ENCODE measurements at places on chromosomes 3 and 15.

DNA sequence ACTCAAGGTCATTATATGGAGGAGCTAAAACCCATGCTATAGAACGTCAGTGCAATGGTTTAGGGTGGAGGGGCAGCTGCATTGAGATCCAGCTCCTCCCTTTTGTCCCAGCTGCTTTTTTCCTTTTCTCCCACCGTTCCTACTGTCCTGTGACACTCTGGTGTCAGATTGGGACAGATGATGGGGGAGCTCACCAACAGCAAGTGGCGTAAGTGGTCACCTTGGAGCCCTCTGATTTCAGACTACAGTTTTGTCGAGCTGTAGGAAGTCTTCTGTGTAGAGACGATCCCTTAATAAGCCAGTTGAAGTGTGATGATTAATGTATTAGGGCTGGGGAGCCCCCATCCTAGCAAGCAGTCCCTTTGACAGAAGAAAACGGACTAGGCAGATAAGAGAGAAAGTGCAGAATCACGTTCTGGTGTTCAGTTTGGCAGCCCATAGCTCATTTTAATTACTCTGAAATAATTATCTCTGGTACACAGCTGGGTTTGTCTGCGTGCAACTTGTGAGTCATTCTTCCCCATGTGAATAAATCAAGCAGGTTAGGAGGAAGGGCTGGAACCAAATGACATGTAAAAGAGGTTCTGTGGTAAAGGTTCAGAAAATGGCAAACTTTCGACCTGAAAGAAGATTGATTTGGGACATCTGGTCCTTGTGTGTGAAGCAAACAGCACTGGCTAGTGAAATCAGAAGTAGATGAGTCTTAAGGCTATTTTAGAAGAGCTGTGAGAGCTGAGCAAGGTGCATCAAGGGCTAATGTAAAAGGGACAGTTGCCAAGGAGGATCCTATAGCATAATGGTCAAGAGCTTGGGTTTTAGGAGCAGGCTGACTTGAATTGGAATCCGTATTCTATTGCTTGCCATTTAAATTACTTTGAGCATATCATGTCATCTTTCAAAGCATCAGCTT, 241.4 kb downstream of the EDEM1 start:
- DNase-seq = no peak

DNA sequence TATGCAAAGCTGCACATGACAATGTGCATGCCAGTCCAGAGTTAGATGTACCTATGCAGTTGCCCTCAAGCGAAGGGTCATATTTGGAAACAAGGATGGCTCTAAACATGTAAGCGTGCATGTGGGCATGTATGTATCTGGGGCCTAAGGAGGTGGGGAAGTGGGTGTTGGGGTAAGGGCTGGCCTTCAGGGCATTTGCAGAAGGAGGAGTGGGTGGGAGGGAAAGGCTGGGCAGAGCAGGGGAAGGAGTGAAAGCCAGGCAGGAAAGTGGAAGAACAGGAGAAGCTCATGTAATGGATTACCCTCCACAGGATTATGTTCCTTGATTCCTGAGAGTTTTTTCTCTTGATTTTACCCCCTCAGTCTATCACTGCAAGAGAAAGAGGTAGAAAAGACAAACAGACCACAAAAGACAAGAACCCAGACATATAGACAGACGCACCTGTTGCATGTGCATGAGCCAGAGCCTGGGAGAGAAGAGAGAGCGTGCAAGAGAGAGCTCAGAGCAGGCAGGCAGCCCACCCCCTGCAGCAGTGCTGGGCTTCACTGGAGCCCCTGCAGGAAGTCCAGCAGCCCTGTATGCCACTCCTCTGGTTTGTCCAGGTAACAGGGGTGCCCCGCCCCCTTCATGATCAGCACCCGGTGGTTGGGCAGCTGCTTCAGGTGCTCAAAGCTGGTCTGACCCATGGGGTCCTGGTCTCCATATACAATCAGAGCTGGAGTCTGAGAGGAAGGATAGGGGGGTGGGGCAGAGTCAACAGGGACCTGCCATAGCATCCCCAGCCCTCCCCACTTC, 1.8 kb upstream of the PCBP4 start:
- no peak for DNase-seq

- no peak for DNase-seq
Observed at GRCh38 chr3:171429635-171430034, 30.6 kb downstream of the TNIK start.

DNA sequence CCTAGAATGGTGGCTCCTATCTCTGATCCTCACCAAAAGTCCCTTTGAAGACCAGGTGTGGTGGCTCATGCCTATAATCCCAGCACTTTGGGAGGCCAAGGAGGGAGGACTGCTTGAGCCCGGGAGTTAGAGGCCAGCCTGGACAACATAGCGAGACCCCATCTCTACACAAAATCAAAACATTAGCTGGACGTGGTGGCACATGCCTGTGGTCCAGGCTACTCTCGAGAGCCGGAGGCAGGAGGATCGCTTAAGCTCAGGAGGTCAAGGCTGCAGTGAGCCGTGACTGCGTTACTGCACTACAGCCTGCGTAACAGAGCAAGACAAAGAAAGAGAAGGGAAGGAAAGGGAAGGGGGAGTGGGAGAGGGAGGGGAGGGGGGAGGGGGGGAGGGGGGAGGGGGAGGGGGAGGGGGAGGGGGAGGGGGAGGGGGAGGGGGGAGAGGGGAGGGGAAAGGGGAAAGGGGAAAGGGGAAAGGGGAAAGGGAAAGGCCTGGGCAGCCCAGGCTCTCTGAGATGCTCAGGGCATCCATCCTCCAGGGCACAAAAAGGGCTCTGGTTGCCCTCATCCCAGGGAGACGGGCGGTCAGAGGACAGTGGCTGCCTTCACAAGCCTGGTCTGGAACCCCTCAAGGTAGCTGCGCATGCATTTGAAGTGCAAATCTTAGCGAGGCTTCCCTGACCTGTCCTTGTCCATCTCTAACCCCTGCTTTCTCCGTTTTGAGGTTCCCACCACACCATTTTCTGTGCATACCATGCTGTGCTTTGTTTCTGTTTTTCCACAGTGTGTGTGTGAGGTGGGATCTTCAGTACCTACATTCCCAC, 76.1 kb downstream of the LDHAL6B start:
- DNase-seq = no peak

DNA sequence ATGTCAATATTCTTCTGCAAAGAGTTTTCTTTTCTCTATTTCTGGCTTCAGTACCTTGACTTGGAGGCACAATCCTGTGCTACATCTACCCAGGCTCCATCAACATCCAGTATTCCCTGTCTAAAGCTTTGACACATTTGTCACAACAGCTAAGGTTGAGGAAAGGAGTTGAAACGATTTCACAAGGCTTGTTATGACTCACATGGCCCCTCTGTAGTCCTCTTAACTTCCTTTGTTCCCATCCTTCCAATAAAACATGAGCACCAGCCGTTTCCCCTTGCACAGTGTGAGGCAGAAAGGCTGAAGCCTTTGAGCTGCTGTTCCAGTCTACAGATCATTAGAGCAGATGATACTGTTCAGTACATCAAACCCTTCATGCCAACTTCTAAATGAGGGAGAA, 163.0 kb upstream of the TMCO5A start:
- DNase-seq = no peak

- no peak for DNase-seq
Observed at GRCh38 chr15:98455904-98456303, 192.4 kb upstream of the IGF1R start.

- DNase-seq = no peak
Observed at GRCh38 chr15:62887113-62887570, 155.4 kb upstream of the TPM1 start.

- DNase-seq = no peak
Observed at GRCh38 chr15:100757661-100758060, 122.0 kb upstream of the ALDH1A3 start.

DNA sequence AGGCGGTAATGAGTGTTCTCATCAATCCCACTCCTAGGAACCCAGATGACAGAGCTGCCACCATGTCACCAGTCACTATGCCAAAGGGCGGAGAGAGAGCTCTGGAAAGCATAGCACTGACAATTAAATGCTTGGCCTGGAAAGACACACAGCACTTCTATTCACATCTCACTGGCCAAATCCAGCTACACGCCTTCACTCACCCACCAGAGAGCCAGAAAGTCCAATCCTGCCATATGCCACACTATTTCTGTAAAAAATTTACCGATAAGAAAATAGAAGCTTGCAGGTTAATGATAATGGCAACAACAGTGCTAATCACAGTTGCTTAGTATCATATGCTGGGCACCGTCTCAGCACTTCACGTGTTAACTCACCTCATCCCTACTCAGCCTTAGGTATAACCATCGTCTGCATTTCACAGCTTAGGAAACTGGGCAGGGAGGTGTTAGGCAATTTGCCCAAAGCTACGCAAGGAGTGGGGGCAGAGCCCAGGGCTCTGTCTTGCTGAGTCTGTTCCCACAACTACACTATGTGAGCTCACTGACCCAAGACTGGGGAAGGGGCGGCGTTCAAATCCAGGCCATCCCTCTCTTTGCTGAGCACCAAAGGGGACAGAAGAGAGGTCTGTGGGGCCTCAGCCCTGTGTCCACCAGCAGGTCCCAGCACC, 16.5 kb downstream of the KLHL25 start:
- DNase-seq = no peak

GRCh38 chr15:69992348-69992747, 105.4 kb downstream of the TLE3 start:
- DNase-seq = no peak

DNA sequence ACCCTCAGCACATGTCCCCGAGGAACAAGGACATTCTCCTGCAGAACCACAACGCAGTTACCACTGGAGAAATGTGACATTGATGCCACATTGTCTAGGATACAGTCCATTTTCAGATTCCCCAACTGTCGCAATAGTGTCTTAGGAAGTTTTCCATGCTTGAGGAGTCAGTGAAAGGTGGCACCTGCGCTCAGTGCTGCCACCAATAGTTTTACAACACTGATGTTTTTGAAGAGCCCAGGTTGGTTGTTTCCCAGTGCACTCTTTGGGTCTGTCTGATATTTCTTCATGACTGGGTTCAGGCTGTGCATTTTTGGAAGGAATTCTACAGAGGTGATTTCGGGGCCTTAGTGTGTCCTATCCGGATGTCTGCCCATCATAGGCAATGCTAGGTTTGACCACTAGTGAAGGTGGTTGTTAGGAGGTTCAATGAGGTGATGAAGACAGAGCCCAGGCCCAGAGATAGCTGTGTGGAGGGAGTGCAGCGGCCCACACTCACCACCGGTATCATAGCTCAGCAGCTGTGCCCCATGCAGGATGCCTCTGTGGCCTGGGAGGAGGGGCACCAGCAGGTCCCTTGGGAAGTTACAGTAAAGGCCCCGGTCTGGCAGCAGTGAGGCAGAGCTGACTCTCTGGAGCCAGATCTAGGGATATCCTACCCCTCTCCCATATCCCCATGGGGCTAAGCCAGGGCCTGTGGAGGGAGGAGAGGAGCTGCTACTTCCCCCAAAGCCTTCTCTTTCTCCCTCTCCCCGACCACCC, 96.6 kb downstream of the DNAJB8 start:
- DNase-seq = no peak

GRCh38 chr15:33159726-33160453, 34.6 kb downstream of the FMN1 start:
- DNase-seq = no peak

DNA sequence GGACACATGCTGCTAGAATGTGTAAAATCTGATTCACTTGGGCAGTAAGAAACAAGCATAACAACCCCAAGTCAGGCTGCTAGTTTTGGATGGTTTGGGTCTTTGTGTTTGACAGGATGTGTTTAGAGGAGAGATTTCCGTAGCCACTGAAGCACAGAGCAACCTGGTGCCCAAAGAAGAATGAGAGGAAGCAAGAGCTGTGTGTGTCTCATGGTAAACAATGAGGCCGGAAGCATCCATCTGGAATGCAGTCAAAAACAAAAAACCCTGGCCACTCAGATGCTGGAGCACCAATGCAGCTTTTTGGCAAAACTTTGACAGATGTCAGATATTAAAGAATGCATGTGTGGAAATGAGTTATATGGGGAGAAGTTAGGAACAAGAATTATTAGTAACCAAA, 39.4 kb upstream of the SNRK start:
- DNase-seq = no peak

DNA sequence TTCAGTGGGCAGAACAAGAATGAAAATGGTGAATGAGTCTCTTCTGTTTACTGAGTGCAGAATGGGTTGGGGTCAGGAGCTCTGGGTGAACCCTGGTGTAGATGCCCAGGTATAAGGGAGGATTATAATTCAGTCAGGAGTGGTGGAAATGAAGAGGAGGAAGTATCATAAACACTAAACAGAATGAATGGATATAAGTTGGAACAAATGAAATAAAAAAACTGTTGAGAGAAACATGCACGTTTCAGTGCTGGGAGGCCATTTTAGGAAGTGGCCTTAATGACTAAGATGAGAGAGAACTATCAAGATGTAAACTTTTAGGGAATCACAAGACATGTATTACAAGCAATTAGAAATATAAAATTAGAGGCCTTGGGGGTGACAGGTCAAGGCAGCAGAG, 32.8 kb upstream of the LEKR1 start:
- DNase-seq = no peak

- DNase-seq = no peak
Observed at GRCh38 chr3:151777880-151778279, 36.0 kb upstream of the AADAC start.

DNA sequence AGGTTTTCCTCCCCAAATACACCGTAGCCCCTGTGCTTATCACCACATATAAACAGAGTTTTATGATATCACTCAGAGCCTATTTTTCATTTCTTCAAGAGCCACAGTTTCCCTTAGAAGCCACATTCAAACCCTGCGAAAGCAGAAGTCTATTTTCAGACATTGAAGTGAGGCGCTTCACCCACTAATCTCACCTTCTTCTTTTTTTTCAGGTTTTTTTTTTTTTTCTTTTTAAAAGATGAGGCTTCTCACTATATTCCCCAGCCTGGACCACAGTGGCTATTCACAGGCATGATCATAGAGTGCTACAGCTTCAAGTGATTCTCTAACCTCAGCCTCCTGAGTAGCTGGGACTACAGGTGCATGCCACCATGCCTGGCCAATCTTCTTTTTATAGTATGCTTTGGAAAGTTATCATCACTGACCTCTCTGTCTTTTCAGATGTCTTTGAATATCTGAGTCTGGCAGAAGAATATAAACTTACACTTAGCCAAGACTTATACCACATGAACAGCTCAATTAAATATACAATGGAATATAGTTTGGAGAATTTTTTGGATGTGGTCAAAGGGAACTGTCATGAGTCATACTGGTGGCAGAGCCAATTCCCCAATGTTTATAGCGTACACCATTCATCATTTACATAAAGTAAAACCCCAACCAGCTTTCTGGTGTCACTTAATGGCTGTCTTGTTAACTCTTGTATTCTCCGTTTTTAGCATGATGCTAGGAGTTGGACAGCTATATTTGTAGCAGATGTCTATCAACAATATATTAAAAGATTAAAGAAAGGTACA, 59.7 kb upstream of the CCDC50 start:
- DNase-seq = no peak

DNA sequence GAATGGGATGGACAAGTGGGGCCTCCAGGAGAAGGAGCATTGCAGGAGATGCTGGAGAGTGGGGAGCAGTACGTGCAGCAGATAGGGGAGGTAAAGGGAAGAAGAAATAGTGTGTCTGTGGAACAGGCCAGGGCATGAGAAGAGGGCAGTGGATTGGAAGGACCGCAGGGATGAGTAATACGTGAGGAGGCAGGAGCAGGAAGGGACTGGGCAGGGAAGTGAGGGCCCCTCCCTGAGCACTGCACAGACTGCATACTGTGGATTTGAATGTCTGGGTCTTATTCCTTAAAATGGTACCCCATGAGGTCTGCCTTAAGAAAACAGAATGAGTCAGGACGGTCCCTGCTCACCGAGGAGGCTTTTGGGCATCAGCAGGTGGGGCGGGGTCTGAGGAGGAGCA, 210.0 kb upstream of the NDN start:
- DNase-seq = no peak

- DNase-seq = no peak
Observed at GRCh38 chr3:148718982-148719862, 21.5 kb downstream of the AGTR1 start.

Measured in activated naive CD8-positive, alpha-beta T cell treated with anti-CD3 and anti-CD28 coated beads, Interleukin-2, amount 50 U/mL, for 24 hours (primary cell).